ENCODE measurements at places on chromosomes 3 and 15. TPM values are rescaled to one million over a fixed set of nuclear protein-coding genes. Genes with fewer than 3 reads are reported as not detected.

DNA sequence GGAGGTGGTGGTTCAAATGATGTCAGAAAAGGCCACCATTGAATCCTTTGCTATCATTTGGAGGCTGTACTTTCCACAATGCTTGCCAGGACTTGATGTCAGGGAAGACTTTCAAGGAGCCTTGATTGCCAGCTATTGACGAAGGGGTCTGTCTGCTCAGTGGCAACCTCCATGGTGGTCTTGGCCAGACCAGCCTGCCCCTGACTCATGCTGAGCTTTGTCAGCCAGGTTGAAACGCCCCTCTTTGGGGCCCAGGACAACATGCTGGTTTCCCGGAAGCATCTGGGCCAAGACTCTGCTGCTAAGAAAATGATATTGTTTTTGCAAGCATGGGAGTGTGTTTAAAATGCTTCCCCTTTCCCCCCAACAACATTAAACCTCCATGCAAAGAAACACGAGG, 26.7 kb downstream of the CGNL1 start:
- DNase-seq = no peak

The CCK gene
- total RNA-seq = not detected

GRCh38 chr3:71063773-71064290, 519.7 kb downstream of the FOXP1 start:
- DNase-seq = no peak

DNA sequence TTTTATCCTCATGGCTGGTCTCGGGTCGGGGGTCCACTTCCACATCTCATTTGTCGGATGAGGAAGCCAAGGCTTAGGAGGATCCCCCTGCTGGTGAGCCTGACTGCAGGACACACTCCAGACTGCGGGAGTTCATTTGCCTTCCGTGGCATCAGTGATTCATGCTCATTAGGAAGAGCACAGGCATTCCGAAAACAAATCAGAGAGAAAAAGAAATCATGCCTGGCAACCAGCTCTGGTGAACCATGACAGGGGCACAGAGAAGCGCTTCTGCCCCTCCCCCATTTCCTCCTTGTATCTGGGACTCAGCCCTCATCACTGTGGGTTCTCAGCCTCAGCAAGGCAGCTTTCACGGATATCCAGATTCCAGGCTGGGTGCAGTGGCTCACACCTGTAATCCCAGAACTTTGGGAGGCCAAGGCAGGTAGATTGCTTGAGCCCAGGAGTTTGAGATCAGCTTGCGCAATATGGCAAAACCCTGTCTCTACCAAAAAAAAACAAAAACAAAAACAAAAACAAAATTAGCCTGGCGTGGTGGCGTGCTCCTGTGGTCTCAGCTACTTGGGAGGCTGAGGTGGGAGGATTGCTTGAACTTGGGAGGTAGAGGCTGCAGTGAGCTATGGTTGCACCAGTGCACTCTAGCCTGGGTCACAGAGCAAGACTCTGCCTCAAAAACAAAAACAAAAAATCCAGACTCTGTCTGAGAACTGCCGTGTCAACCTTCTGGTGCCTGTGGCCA, 28.4 kb downstream of the IRAK2 start:
- DNase-seq = peak; percentile 18

The CCR4 gene
- total RNA-seq = 113 TPM

DNA sequence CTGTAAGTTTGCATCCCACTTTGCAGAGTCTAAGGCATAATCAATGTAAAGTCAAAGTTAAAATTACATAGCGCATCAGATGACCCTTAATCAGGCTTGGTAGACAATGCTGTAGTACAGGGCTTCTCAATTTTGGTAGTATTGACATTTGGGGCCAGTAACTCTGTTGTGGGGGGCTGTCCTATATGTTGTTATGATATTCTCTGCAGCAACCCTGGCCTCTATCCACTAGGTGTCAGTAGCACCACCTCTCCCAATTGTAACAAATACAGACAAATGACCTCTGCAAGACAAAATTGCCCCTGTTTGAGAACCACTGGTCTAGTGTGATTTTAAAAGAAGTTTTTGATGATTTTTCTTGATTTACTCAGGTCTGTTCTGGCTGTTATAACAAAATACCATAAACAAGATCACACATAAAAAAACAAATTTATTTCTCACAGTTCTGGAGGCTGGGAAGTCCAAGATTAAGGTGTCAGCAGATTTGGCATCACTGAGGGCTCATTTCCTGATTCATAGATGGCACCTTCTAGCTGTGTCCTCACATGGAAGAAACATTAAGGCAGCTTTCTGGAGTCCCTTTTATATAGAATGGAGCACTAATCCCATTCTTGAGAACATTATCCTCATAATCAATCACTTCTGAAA, 37.6 kb upstream of the SLC9A9 start:
- no peak for DNase-seq

GRCh38 chr15:33068511-33068990, 126.0 kb downstream of the FMN1 start:
- DNase-seq = no peak

The RAB6B gene
- 0.73 TPM for total RNA-seq

- no peak for DNase-seq
Observed at GRCh38 chr3:10601151-10601856, 95.9 kb upstream of the ATP2B2 start.

The TNFAIP8L3 gene
- 1.7 TPM for total RNA-seq

The CAMKV gene
- 0.77 TPM for total RNA-seq

DNA sequence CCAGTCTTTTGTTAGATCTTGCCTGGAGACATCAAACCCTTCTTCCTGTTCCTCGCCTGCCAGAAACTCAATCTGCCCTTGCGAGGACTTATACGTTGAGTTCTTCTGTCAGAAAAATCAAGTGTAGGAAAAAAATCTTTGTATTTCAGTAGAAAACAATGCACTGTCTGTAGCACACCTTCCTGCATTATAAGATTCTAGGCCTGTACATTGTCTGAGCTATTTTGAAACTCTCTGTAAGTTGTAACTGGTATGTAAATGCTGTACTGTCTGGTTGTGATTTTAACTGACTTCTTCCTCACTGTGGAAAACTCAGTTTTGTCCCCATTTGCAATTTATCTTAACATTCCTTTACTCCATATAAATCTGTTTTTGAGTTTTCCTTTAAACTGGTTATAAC, 17.7 kb upstream of the XIRP1 start:
- no peak for DNase-seq

GRCh38 chr3:16205156-16205870, 30.8 kb downstream of the GALNT15 start:
- DNase-seq = no peak

The SAXO2 gene
- total RNA-seq = 1.6 TPM

- no peak for DNase-seq
Observed at GRCh38 chr15:74207652-74208440, 5.3 kb upstream of the STRA6 start.

The NRG4 gene
- not detected for total RNA-seq

DNA sequence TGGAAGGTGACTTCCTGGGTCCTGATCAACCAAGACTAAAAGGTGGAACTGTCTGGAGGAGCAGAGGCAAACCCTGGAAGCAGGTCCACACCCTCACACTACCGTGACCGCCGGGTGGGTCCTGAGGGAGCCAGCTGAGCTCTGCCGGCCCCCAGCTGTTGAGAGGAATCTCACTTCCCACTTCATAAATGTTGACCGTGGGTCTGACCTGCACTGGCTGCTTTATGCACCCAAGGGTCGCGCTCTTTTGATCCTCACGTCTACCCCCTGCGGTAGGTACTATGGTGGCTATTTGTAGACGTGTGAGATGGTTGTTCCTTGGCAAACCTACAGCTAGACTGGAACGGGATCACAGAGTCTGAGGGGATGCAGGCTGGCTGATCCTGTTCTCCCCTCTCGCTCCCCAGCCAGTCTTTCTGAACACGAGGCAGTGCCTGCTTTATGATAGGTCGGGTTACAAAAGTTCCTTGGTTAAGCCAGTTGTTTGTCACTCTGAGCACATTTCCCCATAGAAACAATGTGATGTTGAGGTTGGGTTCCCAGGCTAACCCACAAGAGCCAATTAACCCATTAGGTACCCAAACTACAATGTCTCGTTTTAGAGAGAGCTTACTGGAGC, 113.0 kb upstream of the ETV5 start:
- no peak for DNase-seq

The GPR27 gene
- total RNA-seq = 2.3 TPM

DNA sequence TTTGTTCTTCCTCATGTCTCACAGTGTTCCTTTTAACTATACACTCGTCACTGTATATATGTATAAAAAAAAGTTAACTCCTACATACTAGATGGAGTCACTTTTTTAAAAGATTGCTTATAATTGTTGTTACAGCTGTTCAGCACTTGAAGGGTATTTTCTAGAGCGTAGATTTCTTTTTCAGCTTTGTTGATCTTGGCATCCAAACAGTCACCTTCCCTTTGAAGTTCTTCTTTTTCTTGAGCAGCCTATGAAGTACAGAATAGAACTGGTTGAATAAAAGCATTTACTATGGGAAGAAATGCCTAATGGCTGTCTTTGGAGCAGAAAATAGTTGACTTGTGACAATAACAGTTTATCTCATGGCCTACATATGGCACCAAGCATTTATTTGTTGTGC, 17.8 kb downstream of the TTC14 start:
- DNase-seq = no peak

The CYP1A2 gene
- not detected for total RNA-seq

- DNase-seq = no peak
Observed at GRCh38 chr3:139519998-139520737, 19.4 kb downstream of the RBP1 start.

- DNase-seq = no peak
Observed at GRCh38 chr15:66164788-66165187, 88.8 kb downstream of the MEGF11 start.

DNA sequence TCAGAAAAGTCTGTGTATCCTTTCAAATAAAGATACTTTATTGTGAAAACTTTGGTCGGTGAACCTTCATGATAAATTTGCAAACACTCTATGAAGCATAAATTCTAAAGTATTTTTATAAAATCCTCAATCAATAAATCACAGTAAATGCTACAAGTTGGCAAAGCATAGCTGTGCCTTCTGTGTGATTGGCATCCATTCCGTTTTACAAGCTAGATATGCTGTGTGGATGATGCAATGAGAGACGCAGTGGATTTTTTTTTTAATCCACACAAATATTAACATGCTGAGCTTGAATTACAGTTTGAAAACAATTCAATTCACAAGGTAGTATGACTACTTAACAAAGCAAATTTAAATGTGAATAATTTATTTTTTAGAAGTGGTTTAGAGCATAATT, 937.2 kb downstream of the ZPLD1 start:
- no peak for DNase-seq

DNA sequence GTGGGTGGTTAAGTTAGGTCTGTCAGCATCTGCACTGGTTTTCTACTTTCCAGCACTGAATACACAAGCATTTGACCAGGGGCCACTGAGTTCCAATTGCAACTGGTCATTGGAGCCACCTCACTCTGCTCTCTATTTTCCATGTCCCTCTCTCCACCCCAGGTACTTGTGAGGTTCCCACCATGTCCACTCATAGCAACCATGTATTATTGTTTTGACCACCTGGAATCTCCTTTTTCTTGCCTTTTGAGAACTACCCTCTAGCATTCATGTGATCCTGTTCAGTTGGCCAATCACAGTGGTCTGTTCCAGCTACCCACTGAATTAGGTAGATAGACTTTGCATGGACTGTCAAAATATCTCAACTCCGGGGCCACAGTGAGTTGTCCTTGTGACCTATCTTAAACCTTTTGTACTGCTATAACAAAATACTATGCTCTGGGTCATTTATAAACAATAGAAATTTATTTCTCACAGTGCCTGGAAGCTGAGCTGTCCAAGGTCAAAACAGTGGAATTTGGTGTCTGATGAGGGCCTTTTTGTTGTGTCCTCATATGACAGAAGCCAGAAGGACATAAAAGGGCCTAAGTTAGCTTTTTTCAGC, 20.2 kb upstream of the TM4SF18 start:
- no peak for DNase-seq

- no peak for DNase-seq
Observed at GRCh38 chr3:49462222-49462621, 7.8 kb upstream of the DAG1 start.

DNA sequence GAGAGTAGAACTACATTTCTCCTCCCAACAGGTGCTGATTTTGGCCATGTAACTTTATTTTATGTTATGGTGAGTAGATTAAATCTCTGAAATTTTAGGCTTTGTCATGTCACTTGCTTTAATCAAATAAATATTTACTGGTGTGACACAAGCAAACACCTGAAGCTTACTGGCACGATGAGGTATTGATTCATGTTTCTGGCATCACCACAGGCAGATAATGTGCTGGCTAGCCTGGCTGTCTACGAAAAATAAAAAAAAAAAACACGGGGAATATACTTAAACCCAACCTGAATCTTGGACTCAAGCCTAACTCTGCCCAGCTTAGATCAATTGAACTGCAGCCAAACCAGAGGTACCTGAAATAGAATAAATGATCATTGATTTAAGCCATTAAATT, 65.6 kb upstream of the CADM2 start:
- no peak for DNase-seq

The SKOR1 gene
- 0.15 TPM for total RNA-seq

GRCh38 chr15:88707771-88708654, 69.2 kb downstream of the ISG20 start:
- DNase-seq = no peak

DNA sequence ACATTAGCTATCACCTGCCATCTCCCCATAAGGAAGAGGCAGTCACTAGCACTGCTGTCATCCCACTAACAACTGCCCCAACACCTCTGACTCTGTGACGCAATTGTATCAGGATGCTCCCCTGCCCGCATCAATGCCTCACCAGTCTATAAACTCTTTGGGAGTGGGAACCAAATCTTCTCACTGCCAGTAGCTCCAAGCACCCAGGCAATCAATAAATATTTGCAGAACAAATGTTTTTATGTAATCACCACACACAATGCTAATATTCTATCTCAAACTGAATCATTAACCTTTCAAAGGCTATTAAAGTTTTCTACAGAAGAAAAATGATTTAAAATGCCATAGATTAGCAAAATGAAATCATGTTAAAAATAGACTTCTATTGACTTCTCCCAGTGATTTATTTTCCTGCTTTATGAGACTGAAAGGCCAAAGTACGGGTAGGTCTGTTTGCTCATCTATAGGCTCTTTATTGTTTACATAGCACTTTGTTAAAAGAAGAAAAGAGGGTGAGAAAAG, 131.3 kb downstream of the PLD1 start:
- DNase-seq = no peak

Measured in CD8-positive, alpha-beta memory T cell (primary cell).